ENCODE measurements at places on chromosomes 1 and 21. TPM values are rescaled to one million over a fixed set of nuclear protein-coding genes. Genes with fewer than 3 reads are reported as not detected.

Gene KCNJ6
- 0.04 TPM for polyA plus RNA-seq

DNA sequence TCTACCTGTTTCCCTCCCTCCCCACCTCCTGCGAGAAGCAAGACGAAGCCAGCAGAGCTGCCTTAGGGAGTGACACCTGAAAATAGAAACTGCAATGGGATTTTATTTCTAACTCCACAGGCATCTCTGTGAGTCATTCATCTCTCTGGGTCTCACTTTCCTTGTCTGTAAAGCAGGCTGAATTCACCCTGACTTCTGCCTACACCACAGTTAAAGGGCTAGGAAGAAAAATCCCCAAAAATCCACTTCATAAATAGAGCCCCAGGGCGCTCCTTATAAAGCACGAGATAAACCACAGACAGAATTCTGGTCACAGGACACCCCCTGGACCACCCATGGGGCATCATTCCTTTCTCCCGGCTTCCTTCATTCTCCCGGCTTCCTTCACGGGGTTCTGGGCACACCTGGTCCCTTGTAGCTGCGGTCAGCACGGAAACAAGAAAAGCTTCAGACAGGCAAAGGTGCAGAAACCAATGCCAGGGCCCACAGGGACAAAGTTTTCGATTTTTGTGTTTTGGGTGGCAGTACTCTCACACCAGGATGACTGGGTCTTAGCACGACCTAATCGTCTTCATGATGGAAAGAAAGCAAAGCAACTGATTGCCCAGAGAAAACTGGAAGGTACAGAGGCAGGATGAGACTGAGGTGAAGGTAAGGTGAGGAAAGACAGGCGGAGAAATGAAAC lies 2.8 kb upstream of the H6PD start:
- no peak overlapping the region for H3K27ac ChIP-seq
- DNase-seq, result no peak
- no peaks in the 10 kb centered on the region for H3K27me3 ChIP-seq
- H3K4me1 ChIP-seq, result peaks cover 15% of the 10 kb centered on the region
- H3K4me3 ChIP-seq, result no peak overlapping the region

- peaks cover 57% of the 10 kb centered on the region for H3K27me3 ChIP-seq
- peak within 1 kb of the TSS; percentile 35 for H3K4me3 ChIP-seq
- no peaks in the 10 kb centered on the region for H3K36me3 ChIP-seq
Measured at GRCh38 chr1:4653796-4654725, at the start of gene AJAP1. TSS of gene AJAP1 (plus strand) at chr1:4654609. CDS start at chr1:4655426, 817 bp downstream.

Gene HSD3B2
- 5.8 TPM for polyA plus RNA-seq

DNA sequence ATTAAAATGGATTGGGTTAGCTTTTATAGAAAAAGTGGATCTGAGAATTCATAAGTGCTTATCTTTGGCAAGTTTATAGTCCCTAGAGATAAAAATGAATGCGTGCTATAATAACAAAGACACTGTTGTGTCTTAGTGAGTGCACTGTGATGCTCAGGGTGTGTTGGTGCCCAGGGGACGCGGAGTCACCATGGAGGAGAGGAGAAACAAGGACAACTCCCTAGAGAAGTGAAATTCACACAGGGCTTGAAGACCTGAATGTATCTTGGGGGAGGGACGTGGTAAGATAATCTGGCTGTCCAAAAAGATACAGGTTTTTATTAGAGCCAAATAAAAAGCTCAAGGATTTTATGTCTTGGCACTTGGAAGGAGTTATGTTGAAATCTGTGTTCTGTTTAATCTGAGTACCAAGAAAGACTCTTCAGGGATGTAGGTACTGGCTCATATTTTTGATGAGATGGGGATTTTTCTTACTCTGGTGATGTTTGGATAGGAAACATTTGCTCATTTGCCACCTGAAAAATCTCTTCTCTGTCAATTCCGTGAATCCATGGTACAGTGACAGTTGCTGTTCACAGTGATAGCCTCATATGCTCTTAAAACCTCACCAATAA lies 9.6 kb downstream of the SMYD2 start:
- DNase-seq, result no peak
- no peaks in the 10 kb centered on the region for H3K27me3 ChIP-seq
- no peaks in the 10 kb centered on the region for H3K36me3 ChIP-seq

- H3K4me3 ChIP-seq, result no peak overlapping the region
- no peaks in the 10 kb centered on the region for H3K27me3 ChIP-seq
- no peak for DNase-seq
- H3K27ac ChIP-seq, result no peak overlapping the region
Measured at GRCh38 chr1:116804736-116805135, 50.5 kb downstream of the CD2 start.

DNA sequence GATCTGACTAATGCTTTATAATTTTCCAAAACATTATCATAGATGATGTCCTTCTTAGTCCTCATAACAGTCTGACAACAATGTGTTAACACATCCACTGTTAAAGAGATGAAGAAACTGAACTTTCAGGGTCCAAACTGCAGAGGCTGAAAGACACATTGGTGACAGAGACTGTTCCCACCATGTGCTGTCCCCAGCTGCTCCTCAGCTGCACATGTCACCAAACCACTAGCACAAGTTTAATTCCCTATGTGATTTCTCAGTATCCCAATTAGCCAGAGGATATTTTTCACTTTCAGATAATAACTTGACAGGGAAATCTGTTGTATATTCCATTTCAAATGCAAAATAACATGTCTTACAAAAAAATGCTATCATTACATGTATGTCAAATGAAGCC lies 24.6 kb downstream of the LAMC2 start:
- no peak for DNase-seq
- H3K36me3 ChIP-seq, result no peaks in the 10 kb centered on the region
- H3K27ac ChIP-seq, result no peak overlapping the region
- no peak overlapping the region for H3K4me3 ChIP-seq
- no peaks in the 10 kb centered on the region for H3K27me3 ChIP-seq
